Activated T-cell treated with anti-CD3 and anti-CD28 coated beads, Interleukin-2, amount 50 U/mL, for 4 hours (primary cell): ENCODE measurements at places on chromosomes 4 and X.

DNA sequence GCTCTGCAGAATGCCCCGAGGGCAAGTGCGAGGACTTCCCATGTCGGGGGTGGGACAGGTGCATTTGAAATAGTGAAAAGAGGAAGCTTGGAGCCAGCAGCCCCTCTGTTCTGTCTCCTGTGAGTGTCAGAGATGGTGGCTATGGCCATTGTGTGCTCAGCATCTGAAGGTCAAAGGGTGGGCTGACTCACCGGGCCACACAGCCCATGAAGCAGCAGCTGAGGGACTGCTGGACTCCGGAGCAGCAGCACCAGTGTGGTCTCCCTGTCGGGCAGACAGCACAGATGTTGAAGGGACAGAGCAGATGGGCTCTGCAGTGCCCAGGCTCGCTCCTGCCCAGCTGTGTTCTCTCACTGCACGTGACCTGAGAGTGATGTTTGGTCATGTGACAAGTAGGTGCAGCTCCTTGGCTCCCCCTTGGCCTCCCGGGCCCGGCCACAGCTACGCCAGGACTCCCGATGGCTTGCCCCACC lies 53.5 kb downstream of the TBC1D14 start:
- DNase-seq = no peak

DNA sequence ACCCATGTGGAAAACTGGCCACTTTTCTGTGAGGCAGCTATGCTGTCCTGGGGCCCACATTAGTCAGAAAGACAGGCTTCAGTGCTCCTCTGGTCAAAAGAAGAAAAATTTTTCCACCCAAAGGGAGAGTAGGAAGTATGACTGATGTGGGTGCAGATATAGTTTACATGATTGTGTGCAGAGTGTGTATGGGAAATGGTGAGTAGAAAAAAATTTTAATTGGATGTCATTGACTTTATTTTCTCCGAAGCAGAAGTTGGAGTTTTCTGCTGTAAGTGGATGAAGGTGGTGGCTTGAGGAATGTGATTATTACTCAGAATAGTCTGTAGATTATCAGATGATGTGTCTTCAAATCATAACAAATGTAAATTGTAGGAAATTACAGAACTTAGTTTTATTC lies 241.5 kb upstream of the IGFBP7 start:
- no peak for DNase-seq

DNA sequence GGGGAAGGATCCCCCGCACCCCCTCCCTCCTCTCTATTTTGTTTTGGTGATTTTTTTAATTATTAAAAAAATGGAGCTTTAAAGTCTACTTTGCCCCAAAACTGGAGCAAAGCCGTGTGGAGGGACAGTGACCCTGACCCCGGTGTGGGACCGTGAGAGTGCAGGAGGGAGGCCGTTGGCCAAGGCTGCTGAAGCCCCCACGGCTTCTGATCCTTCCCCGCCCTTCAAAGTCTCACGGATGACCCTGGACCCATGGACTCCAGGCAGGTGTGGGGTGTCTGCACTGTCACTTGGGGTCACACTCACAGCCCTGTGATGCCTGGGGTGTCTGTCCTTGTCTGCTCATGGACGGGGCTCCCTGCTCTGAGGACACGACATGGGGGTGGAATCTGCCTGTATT lies 133.3 kb downstream of the CPZ start:
- DNase-seq = no peak

DNA sequence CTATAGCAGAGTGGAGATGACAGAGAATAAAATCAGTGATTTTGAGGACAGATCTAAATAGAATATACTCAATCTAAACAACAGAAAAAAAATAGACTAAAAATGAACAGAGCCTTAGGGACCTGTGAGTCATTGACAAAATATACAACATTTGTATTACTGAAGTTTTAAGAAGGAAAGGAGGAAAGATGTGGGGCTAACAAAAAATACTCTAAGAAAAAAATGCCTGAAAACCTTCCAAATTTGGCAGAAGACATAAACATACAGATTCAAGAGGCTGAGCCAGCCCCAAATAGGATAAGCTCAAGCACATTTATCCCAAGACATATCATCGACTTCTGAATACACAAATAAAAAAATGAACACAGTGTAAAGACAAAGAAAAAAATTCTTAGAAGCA lies 123.6 kb upstream of the INTU start:
- DNase-seq = no peak

DNA sequence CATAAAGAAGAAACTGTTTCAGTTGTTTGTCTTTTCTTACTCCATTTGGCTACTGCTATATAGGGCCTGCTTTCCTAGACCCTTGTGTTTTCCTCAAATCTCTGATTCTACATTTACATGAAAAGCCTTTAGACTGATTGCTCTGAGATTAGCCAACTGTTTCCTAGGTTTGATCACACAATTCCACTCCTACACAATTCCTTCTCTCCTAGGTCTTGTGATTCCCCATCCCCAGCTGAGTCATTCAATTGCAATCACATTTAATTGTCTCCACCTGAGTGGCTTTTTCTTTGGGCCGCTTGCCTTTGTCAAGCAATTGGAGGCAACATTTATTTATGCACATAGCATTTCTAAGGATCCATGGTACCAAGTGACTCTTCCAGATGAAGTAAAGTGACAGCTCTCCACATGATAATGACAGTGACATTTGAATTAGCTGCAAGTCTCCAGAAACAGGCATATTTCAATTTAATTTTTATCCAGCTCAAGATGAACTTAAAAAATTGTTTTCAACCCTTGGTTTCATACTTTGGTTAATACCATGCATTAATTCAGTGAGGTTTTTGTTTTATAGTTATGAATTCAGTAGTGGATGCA lies 35.8 kb downstream of the ATXN3L start:
- DNase-seq = no peak

- no peak for DNase-seq
Measured at GRCh38 chr4:55258152-55258865, 87.7 kb upstream of the SRD5A3 start.

- no peak for DNase-seq
Measured at GRCh38 chr4:108991551-108992328, 228.9 kb upstream of the ETNPPL start.

- DNase-seq = no peak
Measured at GRCh38 chr4:85779165-85779564, 304.2 kb downstream of the ARHGAP24 start.

DNA sequence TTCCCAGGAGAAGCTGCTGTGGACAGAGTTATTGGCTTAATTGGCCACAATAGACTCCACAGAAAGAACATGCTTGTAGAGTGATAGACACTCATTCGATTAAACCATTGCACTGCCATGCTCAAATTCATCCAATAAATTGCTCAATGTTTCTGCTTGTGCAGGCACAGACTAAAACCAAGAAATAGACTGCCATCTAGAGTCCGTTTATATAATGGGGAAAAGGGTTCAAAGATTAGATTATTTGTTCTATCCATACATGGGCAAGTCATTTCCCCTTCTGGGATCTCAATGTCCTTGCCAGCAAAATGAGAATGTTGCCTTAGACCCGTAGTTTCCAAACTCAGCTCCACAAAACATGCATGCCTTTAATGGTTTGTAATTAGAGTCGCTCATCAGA lies 8.7 kb downstream of the SMIM10 start:
- DNase-seq = no peak

GRCh38 chr4:164423819-164424218 lies 330.1 kb upstream of the SMIM31 start:
- DNase-seq = no peak

DNA sequence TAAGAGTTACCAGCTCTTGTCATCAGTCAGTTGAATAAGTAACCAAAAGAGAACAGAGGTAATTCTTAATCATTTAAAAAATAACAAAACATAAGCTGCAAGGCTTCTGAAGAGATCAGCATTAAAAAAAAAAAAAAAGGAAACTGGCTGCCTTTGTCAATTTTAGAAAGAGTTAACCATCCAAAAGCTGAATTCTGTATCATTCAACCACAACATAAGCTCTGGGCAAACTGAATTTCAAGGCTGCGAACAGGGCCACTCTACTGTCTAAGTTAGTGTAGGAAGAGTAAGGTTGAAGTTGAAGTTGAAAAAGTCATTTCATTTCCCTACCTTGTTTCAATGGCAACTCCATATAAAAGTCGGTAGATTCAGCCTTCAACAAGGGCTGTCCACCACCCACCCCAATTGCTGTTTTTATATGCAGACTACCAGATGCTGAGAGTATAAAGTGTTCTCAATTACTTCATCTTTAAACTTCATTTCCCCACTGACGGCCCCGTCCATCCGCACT lies 1.1 kb upstream of the LIN54 start:
- no peak for DNase-seq

GRCh38 chrX:131894995-131895394 lies 128.1 kb upstream of the STK26 start:
- no peak for DNase-seq

DNA sequence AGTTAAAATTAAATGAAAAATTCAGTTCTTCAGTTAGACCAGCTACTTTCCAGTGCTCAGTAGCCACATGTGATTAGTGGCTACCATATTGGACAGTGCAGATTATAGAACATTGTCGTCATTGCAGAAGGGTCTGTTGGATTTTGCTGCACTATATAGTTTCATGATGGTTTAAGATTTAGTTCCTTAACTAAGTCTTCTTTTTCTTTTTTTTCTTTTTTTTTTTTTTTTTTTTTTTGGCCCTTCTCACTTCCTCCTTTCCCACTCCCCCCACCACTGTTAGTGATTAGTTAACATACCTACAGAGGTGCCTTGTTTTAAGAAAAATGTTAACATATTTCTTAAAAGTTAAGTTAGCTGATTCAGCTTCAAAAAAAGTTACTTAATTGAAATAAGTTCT lies 9.0 kb downstream of the RAB9A start:
- DNase-seq = no peak

GRCh38 chrX:2566055-2566454 lies 65.3 kb upstream of the DHRSX start:
- DNase-seq = no peak

DNA sequence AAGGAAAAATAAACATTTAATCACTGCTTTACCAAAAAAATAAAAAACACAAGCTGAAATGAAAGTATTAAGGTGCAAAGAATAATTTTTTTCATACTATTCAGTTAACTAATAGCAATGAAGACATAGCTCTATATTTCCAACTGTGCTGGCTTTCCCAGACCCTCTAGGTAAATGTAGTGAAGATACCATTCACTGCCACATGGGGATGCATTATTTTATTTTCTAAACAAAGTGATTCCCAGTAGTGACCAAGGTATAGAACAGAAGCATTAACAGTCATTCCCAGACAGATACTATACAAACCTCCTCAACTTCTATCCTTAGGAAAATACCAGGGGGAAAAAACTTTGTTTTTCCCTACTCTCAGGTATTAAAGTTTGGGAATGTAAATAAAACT lies 39.4 kb downstream of the ANTXR2 start:
- no peak for DNase-seq

- DNase-seq = no peak
Measured at GRCh38 chr4:68011684-68012083, 48.4 kb upstream of the TMPRSS11A start.

DNA sequence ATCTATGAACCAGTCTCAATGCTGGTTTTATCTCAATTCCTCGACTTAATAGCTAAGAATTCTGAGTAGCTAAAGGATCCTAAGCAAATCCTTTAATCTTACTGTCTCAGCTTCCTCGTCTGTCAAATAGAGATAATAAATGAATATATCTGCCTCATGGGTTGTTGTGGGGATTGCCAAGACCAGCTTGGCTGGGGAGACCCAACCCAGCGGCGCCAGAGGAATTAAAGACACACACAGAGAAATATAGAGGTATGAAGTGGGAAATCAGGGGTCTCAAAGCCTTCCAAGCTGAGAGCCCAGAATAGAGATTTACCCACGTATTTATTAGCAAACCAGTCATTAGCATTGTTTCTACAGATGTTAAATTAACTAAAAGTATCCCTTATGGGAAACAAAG lies 41.9 kb downstream of the SLC34A2 start:
- DNase-seq = no peak

- DNase-seq = no peak
Measured at GRCh38 chrX:154695911-154696675, 42.7 kb upstream of the CTAG2 start.

DNA sequence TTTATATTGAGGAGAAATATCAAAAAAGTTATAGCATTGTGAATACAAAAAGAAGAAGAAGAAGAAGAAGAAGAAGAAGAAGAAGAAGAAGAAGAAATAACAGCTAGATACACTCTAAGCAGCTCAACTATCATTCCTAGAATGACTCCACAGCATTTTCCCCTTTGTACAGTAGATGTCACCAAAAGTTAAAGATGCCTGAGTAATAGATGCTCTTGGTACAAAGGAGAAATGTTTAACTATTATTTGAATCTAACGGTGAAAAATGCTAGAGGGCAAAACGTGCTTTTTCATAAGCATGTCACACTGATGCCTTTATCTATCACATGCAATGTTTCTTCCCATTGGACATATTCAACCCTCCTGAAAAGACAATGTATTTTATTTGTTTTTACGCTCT lies 178.4 kb upstream of the GPRIN3 start:
- DNase-seq = no peak

- no peak for DNase-seq
Measured at GRCh38 chr4:1599026-1599481, 85.1 kb downstream of the FAM53A start.
